ENCODE measurements at places on chromosomes 2 and 18. TPM values are rescaled to one million over a fixed set of nuclear protein-coding genes. Genes with fewer than 3 reads are reported as not detected.

- no peak for DNase-seq
These were observed 69.6 kb downstream of the STEAP3 start for GRCh38 chr2:119293254-119293653.

DNA sequence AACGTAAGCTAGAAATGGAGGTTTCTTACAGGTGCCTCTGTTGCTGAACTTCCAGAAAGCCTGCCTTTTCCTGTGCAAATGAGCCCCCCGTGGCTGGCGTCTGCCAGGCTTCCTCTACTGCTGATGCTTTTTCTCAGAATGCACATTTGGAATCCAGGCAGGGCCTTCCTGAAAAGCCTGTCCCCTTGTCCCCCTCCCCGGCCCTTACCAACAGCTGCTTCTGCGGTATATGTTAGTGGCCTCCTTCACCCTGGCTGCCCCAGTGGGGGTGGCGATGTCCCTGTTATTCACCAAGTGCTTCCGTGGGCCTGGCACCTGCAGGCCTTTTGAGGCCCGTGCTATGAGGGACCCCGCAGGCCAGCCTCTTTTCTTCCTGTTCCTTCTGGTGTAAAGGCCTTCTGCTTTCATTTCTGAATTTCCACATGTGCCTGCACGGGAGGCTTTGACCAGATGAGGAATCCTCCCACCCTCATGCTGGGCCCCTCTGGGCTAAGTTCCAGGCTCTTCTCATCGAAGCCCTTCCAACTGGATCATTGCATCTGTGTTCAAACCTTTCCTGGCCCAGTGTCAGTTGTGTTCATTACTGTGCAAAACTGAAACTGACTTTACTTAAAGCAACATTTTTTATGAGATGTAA is 10.4 kb downstream of the CNDP2 start:
- DNase-seq: no peak

DNA sequence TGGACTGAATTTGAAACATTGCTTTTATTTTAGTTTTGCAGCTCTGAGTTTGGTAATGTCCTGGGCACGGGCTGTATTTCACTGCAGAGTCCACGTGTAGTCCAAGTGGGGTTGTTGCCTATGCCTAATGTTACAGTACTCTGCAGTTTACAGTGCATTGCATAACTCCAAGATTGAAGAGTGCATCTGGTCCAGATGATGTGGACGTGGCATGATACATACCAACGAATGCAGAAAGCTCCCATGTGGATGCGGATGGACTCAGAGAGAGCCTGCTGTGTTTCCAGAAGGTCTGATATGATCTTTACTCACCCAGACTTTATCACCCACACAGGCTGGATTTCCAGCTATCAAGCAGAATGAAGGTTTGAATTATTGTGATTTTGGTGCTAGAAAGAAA is 44.4 kb upstream of the CCDC68 start:
- no peak for DNase-seq

Gene CCDC85A
- polyA plus RNA-seq: 0.65 TPM

GRCh38 chr2:234492717-234493485 is 4.0 kb downstream of the ARL4C start:
- no peak for DNase-seq

GRCh38 chr2:10931710-10932255 is 20.0 kb downstream of the KCNF1 start:
- no peak for DNase-seq

Gene RBM44
- not detected for polyA plus RNA-seq

- DNase-seq: no peak
These were observed 21.6 kb upstream of the SLC1A4 start for GRCh38 chr2:64967601-64968000.

DNA sequence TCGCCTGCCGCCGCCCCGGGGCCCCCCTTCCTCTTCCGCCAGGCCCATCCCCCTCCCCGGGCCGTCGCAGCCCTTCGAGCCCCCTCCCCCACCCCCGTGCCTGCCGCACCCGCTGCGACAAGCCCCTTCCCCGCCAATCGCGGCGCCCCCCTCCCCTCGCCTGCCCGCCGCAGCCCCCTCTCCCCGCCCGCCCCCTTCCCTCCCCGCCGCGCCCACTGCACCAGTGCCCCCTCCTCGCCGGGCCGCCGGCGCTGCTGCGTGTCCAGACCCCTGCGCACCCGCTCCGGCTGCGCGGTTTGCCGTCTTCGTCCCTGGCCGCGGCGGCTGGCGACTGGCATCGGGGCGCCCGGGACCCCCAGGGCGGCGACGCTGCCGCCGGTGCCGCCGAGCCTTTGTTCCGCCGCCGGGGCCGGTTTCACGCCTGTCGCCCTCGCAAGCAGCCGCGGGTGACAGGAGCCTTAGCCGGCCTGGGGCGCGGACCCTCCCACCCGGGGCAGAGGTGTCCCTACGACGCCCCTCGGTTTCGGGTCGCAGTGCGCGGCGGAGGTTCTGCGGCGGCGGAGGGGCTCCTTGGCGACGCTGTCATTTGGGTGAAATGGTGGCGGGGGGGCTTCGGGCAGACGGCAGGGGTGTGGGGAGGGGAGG is 18.1 kb downstream of the GPC1 start:
- peak; percentile 45 for DNase-seq

- DNase-seq: no peak
These were observed 42.6 kb downstream of the TTR start for GRCh38 chr18:31634331-31634713.

GRCh38 chr2:8222979-8223694 is 458.7 kb upstream of the ID2 start:
- DNase-seq: no peak

Data from kidney (tissue), 22 donors.